Pancreas (tissue), 10 donors: ENCODE measurements at places on chromosomes 11 and 22. TPM values are rescaled to one million over a fixed set of nuclear protein-coding genes. Genes with fewer than 3 reads are reported as not detected.

DNA sequence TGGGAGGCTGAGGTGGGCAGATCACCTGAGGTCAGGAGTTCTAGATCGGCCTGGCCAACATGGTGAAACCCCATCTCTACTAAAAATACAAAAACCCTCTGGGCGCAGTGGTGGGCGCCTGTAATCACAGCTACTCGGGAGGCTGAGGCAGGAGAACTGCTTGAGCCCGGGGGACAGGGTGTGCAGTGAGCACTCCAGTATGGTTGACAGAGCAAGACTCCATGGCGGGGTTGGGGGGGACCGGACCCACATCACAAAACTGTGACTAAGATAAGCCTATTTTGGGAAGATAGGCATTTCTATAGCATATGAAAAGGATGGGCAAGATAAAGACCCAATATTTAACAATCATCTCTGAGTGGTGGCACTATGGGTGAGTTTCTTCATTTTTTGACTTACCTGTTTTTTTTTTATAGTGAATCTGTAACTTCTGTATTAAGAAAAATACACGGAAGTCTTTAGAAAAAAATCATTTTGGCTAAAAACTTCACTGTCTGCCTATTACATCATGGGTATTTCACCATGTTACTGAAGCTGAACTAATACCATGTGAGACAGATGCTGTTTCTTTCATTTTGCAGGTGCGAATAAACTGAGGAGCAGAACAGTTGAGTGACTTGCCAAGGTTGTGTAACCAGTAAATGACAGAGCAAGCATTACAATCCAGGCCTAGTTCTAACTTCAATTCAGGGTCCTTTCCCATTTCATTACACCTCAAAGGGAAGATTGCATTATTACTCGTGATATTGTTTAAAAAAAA, 2.5 kb downstream of the CELF1 start:
- no peaks in the 10 kb centered on the region for H3K27me3 ChIP-seq
- no peak for DNase-seq
- H3K36me3 ChIP-seq = no peaks in the 10 kb centered on the region
- H3K27ac ChIP-seq = peak overlapping the region; percentile 7
- H3K4me1 ChIP-seq = peaks cover 30% of the 10 kb centered on the region

DNA sequence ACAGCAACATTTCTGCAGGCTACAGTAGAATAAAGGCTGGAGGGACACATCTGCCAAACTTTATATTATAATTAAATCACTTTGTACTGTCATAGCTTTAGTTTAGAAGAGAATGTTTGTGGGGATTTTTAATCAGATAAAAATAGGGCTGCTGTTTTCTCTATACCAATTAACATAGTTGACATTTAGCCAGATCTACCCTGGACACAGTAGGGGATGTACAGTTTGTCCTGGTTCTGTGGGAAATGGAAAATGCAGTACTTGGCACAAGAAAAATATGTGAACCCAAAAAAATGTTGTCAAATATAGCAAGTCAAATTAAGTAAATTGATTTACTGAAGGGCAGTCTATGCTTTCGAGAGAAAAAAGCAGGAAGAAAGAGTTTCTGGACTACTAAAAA, 20.8 kb upstream of the PICALM start:
- no peak overlapping the region for H3K27ac ChIP-seq
- H3K4me1 ChIP-seq = no peaks in the 10 kb centered on the region
- no peaks in the 10 kb centered on the region for H3K36me3 ChIP-seq
- DNase-seq = no peak
- H3K27me3 ChIP-seq = no peaks in the 10 kb centered on the region
- H3K4me3 ChIP-seq = no peak overlapping the region

DNA sequence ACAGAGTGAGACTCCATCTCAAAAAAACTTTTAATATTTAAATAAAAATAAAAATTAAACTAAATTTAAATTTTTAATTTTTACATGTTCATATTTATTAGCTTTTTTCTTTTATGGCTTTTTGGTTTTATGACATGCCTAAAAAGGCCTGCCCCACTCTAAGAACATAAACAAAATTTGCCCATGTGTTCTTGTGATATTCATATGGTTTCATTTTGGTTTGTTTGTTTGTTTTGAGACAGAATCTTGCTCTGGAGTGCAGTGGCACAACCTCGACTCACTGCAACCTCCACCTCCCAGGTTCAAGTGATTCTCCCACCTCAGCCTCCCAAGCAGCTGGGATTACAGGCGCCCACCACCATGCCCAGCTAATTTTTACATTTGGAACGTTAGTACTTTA, 27.7 kb downstream of the SUSD2 start:
- H3K4me3 ChIP-seq = no peak overlapping the region
- peak overlapping the region; percentile 75 for H3K27ac ChIP-seq
- DNase-seq = no peak
- peaks cover 21% of the 10 kb centered on the region for H3K4me1 ChIP-seq

- no peaks in the 10 kb centered on the region for H3K4me1 ChIP-seq
- H3K4me3 ChIP-seq = peak overlapping the region; percentile 16
- no peak for DNase-seq
- H3K27ac ChIP-seq = no peak overlapping the region
- no peaks in the 10 kb centered on the region for H3K36me3 ChIP-seq
- no peaks in the 10 kb centered on the region for H3K27me3 ChIP-seq
Measured at GRCh38 chr22:36702842-36703215, 723 bp downstream of the CACNG2 start.

GRCh38 chr11:16861862-16862261, 123.4 kb downstream of the C11orf58 start:
- no peak overlapping the region for H3K27ac ChIP-seq
- H3K36me3 ChIP-seq = no peaks in the 10 kb centered on the region
- no peaks in the 10 kb centered on the region for H3K27me3 ChIP-seq
- no peak for DNase-seq
- H3K4me1 ChIP-seq = no peaks in the 10 kb centered on the region
- no peak overlapping the region for H3K4me3 ChIP-seq

DNA sequence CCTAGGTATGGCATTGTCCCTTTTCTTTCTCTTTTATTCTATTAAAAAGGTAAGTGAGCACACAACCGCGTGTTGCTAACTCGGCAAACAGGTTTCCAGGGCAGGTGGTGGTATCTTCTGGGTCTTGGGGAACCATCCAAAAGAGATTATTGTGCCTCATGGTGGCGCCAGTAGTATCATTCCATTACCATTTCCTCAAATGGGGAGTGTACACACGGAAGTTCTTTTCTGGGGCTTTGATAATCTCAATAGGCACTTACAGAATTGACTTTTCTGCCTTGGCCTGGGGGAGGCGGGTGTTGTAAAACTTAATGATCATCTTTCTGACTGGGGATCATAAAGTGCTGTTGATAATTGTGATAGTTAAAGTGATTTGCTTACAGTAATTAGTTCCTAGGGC, 234.1 kb downstream of the KIRREL3 start:
- no peak overlapping the region for H3K27ac ChIP-seq
- no peak overlapping the region for H3K4me3 ChIP-seq
- H3K36me3 ChIP-seq = no peaks in the 10 kb centered on the region
- no peaks in the 10 kb centered on the region for H3K27me3 ChIP-seq

DNA sequence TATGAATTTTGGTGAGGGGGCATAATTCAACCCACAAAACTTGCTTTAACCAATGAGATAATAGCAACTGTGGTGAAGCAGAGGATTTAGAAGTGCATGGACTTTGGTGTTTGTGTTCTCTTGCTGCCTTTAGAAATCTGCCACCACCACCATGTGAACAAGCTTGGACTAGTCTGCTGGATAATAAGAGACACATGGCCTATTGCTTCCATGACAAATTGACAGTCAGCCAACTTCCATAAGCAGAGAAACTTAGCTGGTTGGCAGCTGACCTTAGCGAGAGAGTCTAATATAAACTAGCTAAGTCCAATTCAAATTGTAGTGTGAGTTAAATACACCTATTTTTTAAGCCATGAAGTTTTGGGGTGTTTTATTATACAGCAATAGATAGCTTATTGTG, 482.1 kb upstream of the ANO5 start:
- no peak overlapping the region for H3K4me3 ChIP-seq
- H3K27me3 ChIP-seq = no peaks in the 10 kb centered on the region
- no peak overlapping the region for H3K27ac ChIP-seq
- no peaks in the 10 kb centered on the region for H3K36me3 ChIP-seq

DNA sequence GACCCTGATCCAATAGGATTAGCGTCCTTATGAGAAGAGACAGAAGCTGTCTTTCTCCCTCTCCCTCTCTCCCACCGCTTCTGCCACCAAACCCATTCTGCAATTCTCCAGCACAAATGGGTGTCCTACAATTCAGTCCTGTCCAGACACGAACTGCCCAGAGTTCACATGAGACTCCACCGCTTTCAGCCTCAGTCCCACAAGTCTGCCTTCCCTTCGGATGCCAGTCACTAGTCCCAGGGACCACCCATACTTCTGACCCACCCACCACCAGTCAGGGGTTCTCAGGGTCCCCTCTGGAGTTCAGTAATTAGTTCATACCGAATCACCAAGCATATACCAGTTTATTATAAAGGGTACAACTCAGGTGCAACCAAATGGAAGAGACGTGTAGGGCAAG, 73.6 kb downstream of the TRIM29 start:
- no peaks in the 10 kb centered on the region for H3K27me3 ChIP-seq
- no peaks in the 10 kb centered on the region for H3K4me1 ChIP-seq
- no peak for DNase-seq
- no peak overlapping the region for H3K27ac ChIP-seq
- H3K36me3 ChIP-seq = no peaks in the 10 kb centered on the region
- no peak overlapping the region for H3K4me3 ChIP-seq

DNA sequence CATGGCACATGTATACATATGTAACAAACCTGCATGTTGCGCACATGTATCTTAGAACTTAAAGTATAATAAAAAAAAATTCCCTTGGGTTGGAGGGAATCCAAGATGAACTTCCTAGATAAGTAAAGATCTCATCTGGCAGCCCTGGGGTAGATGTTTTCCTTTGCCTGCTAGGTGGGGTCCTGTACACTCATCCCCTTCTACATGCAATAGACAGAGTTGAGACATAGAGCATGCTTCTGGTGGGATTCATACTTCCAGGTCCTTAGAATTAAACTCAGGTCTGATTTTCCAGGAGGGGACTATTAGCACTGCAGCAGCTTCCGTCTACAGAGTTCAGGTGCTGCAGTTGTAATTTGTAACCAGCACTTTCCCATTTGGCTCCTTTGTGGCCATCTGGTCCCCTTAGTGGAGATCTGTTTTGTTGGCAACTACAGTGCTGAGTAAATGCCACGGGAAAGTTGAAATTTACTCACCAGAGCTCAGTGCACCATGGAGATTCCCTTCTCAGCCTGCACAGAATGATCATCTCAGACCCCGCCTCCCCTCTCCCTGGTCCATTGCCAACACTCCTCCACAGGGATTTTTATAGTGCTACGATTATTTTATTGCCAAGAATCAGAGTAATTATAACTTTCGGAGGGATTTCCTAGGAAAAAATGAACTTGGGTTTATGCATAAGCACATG, 220.1 kb upstream of the E2F8 start:
- DNase-seq = no peak
- H3K4me3 ChIP-seq = no peak overlapping the region
- H3K4me1 ChIP-seq = no peaks in the 10 kb centered on the region
- H3K36me3 ChIP-seq = no peaks in the 10 kb centered on the region
- H3K27me3 ChIP-seq = no peaks in the 10 kb centered on the region

DNA sequence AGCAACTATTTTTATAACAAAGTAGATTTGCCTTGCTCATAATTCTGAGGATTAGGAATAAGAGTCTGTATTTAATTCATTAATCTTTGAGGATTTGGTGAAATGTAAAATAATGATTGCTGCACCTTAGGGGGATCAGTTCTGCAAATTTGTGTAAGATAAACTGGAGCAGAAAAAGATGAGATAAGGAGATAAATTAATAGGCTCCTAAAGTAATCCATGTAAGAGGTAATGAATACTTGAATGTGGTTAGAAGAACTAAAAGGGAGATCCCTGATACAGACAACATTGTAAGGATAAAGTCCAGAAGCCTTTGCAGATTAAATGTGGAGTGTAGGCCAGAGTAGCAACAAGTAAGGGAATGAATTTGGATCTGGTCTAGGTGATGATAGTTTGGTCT, 45.6 kb downstream of the PDHX start:
- H3K4me1 ChIP-seq = no peaks in the 10 kb centered on the region
- H3K4me3 ChIP-seq = no peak overlapping the region
- no peak for DNase-seq
- H3K36me3 ChIP-seq = no peaks in the 10 kb centered on the region
- H3K27me3 ChIP-seq = no peaks in the 10 kb centered on the region

GRCh38 chr11:86301742-86302091, 323 bp upstream of the HIKESHI start:
- H3K27ac ChIP-seq = no peak overlapping the region
- H3K27me3 ChIP-seq = no peaks in the 10 kb centered on the region
- H3K36me3 ChIP-seq = no peaks in the 10 kb centered on the region
- DNase-seq = no peak
- H3K4me1 ChIP-seq = peaks cover 9% of the 10 kb centered on the region

DNA sequence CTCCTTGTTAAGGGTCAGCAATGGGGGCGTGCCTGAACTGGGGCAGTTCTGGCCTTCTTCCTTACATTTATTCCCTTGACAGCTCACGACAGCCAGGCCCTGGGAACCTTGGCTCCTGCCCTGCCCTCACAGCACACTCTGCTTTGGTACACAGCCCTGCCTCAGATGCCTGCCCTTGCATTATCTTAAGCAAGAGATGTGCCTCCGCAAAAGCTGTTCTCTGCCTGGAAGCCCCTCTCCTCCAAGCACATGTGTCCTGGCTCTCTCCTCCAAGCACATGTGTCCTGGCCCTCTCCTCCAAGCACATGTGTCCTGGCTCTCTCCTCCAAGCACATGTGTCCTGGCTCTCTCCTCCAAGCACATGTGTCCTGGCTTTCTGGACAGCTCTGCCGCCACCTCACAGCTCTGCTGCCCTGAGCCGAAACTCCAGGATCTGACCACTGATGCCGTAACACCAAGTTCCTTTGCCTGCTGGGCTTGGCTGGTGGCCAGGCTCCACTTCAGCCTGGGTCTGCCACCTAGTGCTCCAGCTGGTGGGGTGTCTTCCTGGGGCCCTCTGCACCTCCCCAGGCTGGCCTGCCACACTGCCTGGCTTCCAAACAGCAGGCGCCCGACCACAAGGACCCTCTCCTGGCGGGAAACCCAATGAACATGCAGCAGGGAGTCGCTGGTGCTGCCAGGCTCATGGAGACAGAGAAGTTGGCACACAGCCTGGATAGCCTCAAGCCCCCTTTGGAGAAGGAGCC, 53.0 kb downstream of the SCUBE1 start:
- H3K4me1 ChIP-seq = no peaks in the 10 kb centered on the region
- no peaks in the 10 kb centered on the region for H3K27me3 ChIP-seq
- no peak overlapping the region for H3K4me3 ChIP-seq
- DNase-seq = no peak

GRCh38 chr11:27406498-27407354, 43.7 kb upstream of the CCDC34 start:
- H3K36me3 ChIP-seq = no peaks in the 10 kb centered on the region
- no peaks in the 10 kb centered on the region for H3K27me3 ChIP-seq
- H3K4me1 ChIP-seq = peaks cover 59% of the 10 kb centered on the region
- H3K4me3 ChIP-seq = no peak overlapping the region
- no peak for DNase-seq

GRCh38 chr11:121029813-121030445, 6.0 kb downstream of the TBCEL start:
- no peaks in the 10 kb centered on the region for H3K4me1 ChIP-seq
- no peak for DNase-seq
- H3K4me3 ChIP-seq = no peak overlapping the region
- no peak overlapping the region for H3K27ac ChIP-seq

- no peak overlapping the region for H3K27ac ChIP-seq
- peaks cover 7% of the 10 kb centered on the region for H3K4me1 ChIP-seq
- no peak overlapping the region for H3K4me3 ChIP-seq
- H3K36me3 ChIP-seq = peaks cover 30% of the 10 kb centered on the region
Measured at GRCh38 chr11:68181719-68182451, 31.2 kb downstream of the KMT5B start.

DEFB131B gene
- total RNA-seq = not detected

UBQLNL gene
- total RNA-seq = 0.09 TPM

ADAMTS8 gene
- 0.04 TPM for total RNA-seq

APOL3 gene
- total RNA-seq = 7.0 TPM

SYVN1 gene
- total RNA-seq = 56.2 TPM

LGALS1 gene
- 18.1 TPM for total RNA-seq
